Right cardiac atrium (tissue), 5 donors: ENCODE measurements at places on chromosomes 16 and 17.

- no peak for DNase-seq
Measured at GRCh38 chr17:34817252-34818035, 143.8 kb downstream of the CCT6B start.

DNA sequence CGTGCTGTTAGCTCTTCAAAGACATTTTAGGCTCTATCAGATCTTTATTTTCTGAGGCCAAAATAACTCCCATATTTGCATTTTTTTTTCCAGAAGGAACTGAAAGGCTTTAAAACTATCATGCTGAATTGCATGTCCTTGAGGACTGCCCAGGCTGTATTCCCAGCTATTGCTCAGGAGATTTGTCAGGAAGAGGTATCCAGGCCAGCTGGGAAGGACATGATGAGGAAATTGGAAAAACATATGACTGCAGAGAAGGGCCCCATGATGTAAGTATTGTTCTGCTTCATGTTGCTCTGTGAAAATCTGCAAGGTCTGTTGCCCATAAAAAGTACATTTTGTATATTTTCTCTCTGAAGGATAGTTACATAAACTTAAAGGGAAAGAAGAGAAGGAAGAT is 5.7 kb downstream of the CDC6 start:
- no peak for DNase-seq

DNA sequence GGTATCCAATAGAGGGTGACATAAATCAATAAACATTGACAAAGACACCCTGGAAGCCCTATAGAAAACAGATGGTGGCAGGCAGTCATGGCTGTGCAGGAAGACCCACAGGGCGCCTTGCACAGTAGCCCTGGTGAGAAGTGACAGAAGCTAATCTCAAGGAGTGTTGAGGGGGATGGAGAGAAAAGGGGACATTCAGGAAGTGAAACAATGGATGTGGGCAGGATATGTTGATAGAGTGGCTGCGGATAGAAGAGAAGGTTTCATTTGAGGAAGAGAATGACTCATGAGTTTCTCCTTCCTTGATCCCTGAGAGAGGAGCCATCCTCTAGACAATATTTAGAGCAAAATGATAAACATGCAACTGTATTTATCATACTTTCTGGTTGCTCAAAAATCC is 468.8 kb upstream of the HSBP1 start:
- DNase-seq, result no peak

DNA sequence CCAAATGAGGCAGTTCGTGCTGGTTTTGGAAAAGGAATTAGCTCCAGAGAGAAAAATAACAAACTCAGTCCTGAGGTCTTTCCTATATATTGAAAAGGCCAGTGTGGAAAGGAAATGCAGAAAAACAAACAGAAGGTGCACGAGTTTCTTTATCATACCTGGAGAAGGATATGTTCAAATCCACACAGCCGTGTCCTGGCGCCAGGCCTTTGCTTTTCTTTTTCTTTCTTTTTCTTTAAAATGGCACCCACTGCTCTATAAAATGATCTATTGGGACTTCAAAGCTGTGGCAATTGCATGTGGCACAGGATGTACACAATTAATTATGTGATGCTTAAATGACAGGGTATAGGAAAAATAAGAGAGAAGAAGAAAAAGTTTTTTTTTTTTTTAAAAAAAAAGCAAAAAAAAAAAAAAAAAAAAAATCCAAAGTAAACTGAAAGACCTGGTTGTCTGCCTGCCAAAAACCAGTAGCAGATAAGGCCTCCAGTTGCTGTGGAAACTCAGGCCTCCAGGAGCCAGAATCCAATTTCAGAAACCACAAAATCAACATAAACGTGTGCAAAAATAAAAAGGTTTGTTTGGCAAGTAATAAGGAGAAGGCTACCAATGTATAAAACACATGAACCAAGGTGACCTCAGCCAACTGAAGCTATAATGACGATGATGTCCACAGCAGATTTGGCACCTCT is 957.6 kb upstream of the SOX9 start:
- DNase-seq, result no peak
